Body of pancreas (tissue), 4 donors: ENCODE measurements at places on chromosomes 3 and 15. TPM values are rescaled to one million over a fixed set of nuclear protein-coding genes. Genes with fewer than 3 reads are reported as not detected.

Gene GOLGA8K
- total RNA-seq = 0.78 TPM

Gene STAB1
- total RNA-seq = 55.3 TPM

GRCh38 chr15:51672913-51673857, 8.1 kb upstream of the SCG3 start:
- DNase-seq = no peak

GRCh38 chr15:75023872-75024636, 664 bp downstream of the PPCDC start:
- peak; percentile 43 for DNase-seq

- no peak for DNase-seq
These were observed 51.0 kb downstream of the NR2F2 start for GRCh38 chr15:96381463-96381862.

GRCh38 chr3:128605091-128606046, 45.2 kb downstream of the RPN1 start:
- no peak for DNase-seq

GRCh38 chr15:82986442-82986780, 401 bp downstream of the RAMAC start:
- DNase-seq = no peak

- no peak for DNase-seq
These were observed 12.2 kb upstream of the C3orf52 start for GRCh38 chr3:112074006-112074405.

DNA sequence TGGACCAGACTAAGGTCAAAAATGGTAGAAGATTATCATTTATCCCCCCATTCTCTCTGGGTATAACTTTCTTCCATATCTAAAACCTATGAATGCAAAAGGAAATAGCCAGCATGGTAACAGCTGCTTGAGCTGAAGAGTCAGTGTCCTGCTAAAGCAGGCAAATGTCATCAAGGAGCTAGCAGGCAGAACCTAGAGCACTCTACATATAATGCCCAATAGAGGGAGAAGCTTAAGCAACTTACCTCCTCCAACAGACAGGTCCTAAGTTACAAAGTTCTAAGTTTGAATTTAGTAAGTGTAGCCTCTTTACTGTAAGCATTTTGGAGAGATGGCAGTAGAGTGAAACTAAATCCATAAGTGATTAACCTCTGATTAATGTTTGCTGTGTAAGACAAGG, 7.7 kb downstream of the RAF1 start:
- no peak for DNase-seq

GRCh38 chr3:115790759-115791158, 167.4 kb downstream of the GAP43 start:
- DNase-seq = peak; percentile 32

DNA sequence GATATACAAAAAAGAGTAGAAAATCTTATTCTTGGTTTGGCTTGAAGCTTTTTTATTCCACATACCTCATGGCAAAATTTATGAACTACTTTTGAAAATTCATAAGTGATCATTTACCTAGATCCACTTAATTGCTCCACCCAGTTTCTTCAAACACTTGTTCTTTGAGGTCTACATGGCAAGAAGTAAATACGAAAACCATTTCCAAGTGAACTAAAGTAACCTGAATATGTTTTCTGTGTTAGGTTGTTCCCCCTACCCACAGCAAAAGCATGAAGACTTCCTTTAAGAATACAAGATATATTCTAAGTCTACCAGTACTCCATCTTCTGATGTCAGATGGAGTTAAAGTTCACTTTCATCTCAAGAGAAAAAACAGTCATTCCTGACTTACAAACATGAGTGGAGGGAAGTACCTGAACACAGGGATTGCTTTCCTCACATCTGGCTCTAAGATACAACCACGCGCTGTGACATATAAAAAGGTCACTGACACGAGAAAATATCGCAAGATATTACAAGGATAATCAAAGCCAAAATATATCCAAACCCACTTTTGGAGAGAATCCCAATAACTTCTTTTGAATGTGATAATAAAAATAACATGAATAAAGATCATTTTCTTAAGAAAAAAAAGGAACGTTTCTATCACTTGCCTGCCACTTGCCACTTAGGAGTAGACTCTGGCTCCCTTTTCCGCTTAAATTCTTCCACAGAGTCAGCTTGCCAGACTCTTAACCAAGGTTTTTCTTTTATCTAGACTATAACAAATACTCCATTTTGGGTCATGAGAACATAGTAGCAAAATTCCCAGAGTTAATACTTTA, 424.5 kb downstream of the TIGIT start:
- DNase-seq = peak; percentile 14
